ENCODE measurements at places on chromosomes 6 and 20.

GRCh38 chr6:3296078-3296477 is 37.3 kb downstream of the PSMG4 start:
- DNase-seq = peak; percentile 28

DNA sequence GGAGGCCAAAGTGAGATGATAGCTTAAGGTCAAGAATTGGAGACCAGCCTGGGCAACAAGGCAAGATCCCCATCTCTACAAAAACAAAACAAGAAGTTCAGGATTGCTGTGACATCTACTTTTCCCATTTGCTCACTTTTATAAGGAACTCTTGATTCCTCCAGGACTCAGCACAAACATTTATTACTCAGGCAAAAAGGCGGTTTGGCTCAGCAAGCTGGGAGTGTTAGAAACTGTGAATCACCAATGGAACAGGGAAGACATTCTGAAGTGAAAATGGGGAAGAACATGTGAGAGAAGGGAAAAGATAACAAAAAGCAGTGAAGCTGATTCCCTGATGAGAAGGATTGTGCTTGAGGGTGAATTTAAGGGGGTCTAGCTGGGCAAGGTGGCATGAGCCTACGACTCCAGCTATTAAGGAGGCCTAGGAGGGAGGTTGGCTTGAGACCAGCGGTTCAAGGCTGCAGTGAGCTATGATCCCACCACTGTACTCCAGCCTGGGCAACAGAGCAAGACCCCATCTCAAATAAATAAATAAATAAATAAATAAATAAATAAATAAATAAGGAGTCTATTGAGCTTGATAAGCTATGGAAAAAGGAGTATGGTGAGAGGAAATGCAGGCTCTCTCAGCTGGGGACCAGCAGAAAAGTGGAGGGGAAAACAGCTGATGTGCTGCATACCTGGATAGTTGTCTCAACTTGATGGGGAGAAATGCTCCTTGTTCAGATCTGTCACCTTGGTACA is 65.4 kb upstream of the HDDC2 start:
- DNase-seq = no peak

DNA sequence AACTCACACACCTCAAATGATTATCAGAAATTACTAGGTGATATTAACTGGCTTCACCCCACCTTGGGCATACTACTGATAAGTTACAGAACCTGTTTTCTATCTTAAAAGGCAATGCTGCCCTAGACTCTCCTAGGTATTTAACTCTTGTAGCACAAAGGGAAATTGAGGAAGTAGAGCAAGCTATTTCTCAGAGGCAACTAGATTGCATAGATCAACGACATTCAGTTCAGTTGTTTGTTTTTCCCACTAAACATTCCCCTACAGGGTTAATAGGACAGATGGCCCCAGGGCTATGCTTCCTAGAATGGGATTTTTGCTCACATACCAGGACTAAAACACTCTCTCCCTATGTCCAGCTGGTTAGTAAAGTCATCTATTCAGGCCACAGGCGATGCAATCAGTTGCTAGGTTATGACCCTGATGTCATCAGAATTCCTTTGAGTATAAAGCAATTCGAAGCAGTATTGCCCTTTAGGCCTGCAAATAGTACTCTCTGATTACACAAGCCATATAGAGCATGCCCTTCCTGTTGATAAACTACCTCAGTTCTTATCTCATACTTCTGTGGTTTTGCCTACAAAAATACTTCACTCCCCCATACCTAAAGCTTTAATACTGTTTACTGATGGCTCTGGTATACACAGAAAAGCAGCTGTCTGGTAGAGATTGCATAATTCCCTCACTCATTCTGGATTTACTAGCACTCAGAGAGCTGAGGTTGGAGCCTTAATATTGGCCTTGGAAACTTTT is 67.4 kb upstream of the ASCC3 start:
- DNase-seq = no peak

GRCh38 chr6:46381579-46381978 is 109.7 kb downstream of the RCAN2 start:
- no peak for DNase-seq

All from activated effector memory CD4-positive, alpha-beta T cell treated with anti-CD3 and anti-CD28 coated beads, Interleukin-2, amount 50 U/mL, for 16 hours (primary cell).